ENCODE measurements at places on chromosomes 5 and 9.

- no peak for DNase-seq
These were observed 2.9 kb upstream of the CSF2 start for GRCh38 chr5:132070460-132071337.

- no peak for DNase-seq
These were observed 227.0 kb upstream of the DAP start for GRCh38 chr5:10987925-10988504.

GRCh38 chr5:10479154-10479721 is 37.6 kb downstream of the ROPN1L start:
- DNase-seq, result peak; percentile 52

- DNase-seq, result no peak
These were observed 2.1 kb upstream of the MYMK start for GRCh38 chr9:133526721-133527321.

DNA sequence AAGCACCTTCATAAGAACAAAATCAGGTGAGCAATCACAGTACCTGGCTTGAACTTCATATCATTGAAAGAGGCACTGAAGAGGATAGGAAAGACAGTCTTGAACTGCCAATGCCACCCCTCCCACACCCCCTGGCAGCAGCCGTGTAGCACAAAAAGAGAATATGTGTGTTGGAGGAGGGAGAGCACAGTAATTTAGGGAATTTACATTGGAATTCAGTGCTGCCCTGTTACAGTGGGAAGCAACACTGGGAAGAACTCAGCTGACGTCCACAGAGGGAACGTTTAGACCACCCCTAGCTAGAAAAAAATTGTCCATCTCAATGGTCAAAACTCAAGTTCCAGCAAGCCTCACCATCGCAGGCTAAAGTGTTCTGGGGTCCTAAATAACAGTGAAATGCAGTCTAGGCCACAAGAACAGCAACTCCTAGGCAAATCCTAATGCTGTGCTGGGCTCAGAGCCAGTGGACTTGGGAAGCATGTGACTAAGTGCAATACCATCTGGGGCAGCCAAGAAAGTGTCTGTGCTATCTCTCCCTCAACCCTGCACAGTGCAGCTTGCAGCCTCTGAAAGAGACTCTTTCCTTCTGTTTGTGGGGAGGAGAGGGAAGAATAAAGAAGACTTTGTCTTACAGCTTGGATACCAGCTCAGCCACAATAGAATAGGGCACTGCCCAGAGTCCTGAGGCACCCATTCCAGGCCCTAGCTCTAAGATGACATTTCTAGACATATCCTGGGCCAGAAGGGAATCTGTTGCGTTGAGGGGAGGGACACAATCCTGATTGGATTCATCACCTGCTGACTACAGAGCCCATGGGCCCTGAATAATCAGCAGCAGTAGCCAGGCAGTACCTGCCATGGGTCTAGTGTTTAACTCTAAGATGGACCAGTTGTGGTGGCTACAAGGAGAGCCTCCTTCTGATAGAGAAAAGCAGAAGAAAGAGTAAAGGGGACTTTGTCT is 62.1 kb upstream of the VLDLR start:
- peak; percentile 76 for DNase-seq
